Right lobe of liver (tissue), 6 donors: ENCODE measurements at places on chromosomes 4 and X.

DNA sequence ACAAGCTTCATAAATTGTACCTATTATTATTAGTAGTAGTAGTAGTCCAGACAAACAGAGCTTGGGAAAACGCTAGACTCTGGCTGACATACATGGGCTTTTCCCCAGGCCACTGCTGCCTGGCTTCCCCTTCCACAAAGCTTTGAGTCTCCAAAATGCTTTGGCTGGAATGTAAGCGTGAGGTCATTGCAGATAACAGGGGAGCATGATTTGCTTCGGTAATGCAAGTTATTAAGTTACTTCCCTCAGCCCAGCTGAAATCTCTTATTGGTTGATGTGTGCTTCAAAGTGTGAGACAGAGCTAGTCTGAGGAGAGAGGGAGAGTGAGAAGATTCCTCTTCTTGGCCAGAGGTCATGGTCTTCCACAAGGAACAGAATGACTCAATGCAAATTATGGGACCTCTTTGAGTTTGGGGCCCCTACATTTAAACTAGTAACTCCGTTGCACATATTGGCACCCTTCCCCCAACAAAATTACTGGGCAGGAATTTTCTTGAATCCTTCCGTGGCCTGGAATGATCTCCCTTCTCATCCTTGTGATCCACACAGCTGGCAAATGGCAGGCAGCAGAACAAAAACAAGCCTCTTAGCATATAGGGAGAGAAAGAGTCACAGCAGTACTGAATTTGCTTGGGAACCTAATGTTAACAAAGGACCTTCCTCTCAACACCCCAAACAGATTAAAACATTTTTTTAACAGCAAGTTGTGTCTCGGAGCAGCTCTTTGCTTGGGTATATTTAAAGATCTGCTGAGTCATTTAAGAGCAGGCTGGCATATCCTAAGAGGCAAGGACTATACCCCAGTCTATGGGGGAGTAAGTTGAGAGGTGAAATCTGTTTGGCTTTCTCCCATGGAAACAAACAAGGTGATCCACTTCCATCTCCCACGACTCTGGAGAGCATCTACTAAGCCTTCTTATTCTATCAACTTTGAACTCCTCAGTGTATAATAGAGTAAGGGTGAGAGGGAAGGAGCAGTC lies 19.9 kb downstream of the AR start:
- no peak for DNase-seq

DNA sequence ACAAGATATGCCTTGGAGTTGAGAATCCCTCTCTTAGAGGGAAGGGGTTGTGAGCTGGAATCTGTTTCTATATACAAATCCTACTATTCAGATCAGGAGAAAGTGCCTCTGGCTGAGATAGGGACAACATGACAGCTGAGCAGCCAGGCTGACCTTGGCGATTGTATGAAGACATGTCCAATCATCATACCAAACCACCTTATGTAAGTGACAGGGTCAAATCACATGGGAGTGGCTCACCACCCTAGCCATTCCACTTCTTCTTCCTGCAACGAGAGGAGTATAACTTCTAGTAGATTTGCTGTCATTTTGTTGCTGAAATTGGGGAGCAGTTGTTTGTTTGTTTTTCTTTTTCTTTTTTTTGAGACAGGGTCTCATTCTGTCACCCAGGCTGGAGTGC lies 48.3 kb upstream of the TMEM150C start:
- DNase-seq: no peak

DNA sequence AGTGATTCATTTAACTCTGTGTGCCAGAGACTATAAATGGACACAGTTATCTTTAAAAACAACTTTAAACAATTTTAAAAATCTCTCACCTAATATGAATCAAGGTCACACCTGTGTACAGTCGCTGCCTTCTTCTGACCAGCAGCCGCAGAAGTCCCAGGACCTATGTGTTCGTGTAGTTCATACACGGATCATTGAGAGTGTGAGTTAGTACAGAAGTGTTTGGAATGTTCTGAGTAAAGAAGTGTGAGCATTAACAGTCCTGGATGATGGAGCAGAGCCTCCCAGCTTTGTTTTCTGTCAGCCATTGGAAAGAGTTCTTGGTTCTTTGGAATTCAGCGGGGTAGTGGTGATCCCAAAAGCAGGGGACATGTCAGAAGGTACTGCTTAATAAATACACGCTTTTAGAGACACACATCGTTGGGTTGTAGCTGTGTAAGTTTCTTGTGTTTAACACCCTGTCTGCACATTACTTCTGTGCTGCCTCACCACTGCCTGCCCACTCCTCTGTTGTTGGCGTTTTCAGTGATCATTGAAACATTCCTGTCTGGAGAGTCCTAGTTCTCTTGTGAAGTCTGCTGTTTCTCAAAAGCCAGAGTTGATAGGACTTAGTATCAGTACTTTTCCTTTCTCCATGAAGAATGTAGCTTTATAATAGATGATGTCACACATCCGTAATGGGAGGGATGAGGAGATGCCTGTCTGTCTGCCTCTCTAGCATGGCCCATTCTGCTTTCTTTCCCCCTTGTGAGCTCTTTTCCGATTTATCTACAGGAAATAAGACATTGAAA lies 90.6 kb downstream of the PTTG2 start:
- no peak for DNase-seq

DNA sequence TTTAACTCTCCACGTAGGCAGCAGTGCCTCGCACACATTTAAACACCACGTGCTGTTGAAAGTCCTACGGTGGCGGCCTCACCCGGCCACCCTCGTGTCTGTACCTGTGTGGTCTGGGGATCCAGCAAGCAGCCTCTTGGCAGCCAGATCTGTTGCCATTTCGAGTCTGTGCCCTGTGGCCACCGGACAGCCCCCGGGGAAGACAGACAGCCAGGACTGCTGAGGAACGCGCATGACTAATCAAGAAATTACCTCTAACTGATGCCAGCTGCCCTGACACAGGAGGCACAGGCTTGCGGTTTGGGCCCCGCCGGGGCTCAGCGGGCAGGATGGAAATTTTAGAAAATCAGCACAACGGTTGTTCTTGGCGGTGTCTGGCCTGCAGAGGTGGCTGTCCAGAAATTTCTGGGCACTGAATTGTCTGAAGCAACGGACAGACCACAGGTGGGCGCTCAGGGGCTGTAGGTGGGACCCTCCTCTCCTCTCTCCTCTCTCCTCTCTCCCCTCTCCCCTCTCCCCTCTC lies 15.6 kb upstream of the ASMTL start:
- DNase-seq: peak; percentile 41

- no peak for DNase-seq
Observed at GRCh38 chr4:38082021-38082420, 121.8 kb downstream of the PTTG2 start.

- DNase-seq: no peak
Observed at GRCh38 chrX:97551821-97552220, 668.1 kb downstream of the RPA4 start.
